ENCODE measurements at places on chromosomes 7 and 10.

- no peak for DNase-seq
Observed at GRCh38 chr7:24233386-24233785, 50.6 kb upstream of the NPY start.

DNA sequence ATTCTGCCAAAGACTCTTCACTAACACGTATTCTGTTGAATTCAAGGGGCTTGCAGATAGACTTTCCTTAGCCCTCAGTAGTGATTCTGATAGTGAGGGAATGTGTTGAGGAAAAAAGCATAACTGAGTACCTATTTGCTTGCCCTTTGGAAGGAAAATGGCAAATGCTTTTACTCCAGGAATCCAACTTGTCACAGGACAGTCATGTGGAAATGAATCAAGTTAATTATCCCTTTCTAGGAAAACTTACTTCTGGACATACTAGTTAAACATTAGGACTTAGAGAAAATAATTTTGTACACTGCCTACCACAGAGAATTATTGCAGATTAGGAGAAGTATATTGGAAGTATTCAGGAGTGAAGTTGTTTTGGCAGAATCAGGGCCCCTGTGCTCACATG lies 148.9 kb upstream of the SLC13A1 start:
- DNase-seq: no peak

GRCh38 chr7:78634093-78634492 lies 819.4 kb downstream of the MAGI2 start:
- DNase-seq: no peak

GRCh38 chr10:28623483-28623882 lies 53.8 kb upstream of the BAMBI start:
- no peak for DNase-seq

DNA sequence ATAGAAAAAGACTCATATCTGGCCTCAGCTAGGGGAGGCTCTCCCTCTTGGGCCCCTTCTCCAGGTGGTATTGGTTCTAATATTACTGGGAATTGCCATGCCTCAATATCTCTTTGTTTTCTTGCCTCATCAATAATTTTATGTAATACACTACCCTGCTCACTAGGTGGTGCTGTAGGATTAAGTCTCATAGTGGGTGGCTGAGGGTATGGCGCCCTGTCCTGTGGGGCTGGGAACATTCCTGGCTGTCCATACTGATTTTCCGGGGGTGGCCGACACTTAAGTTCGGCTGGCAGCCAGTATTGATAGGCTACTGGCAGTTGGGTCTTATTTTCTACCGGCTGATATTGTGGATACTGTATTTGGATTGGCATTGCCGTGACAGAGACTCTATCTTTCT lies 9.0 kb upstream of the TAS2R3 start:
- DNase-seq: no peak

GRCh38 chr10:112343056-112343806 lies 30.7 kb upstream of the ACSL5 start:
- no peak for DNase-seq

All from amniotic stem cell (primary cell).